ENCODE measurements at places on chromosomes 11 and 22.
A peak's percentile ranks its signal among the peaks of the same experiment; 100 is the strongest.

GRCh38 chr11:30143098-30143705 lies 87.6 kb upstream of the FSHB start:
- peak; percentile 14 for DNase-seq

GRCh38 chr11:118621071-118621783 lies 13.8 kb downstream of the PHLDB1 start:
- peak; percentile 87 for DNase-seq

GRCh38 chr11:86753459-86753858 lies 46.9 kb upstream of the PRSS23 start:
- no peak for DNase-seq

DNA sequence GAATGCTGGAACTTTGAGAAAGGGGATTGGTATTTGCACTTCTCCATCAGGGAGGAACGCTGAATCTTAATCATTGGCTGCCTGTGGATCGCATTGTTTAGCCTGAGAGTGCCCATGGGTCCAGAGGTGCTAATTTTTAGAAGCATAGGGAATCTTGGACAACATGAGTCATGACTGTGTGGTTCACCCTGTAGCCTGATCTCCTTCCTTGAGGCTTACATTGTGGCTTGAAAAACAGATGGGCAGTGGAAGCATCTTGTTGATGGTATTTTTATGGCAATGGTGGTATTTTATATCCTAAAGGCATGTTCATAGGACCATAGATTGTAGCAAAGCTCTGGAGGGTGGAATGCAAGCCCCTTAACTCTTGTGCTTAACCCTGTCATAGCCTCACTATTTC lies 99.2 kb upstream of the DBX1 start:
- peak; percentile 13 for DNase-seq

DNA sequence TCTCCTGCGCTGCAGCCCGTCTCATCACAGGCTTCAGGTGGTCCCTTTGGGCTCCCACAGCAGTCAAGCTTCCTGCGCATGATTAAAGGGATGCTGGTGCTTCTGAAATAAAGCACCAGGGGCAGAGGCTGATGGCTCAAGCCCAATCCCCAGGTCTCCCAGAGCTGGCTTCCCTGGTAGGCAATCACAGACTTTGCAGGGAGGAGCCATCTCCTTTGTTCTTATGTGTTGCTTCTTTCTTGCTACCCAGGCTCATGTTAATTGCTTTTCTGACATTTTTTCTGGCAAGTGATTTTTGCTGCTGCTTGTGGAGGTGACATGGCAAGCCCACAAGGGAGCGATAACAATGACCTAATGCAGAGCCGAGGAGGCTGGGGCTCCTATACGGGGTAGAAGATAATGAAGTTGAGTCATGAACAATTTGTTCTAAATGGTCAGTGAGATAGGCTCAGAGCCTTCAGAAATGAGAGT lies 25.2 kb upstream of the PLET1 start:
- DNase-seq: no peak

GRCh38 chr22:31295360-31295759 lies 3.1 kb upstream of the PIK3IP1 start:
- DNase-seq: no peak

DNA sequence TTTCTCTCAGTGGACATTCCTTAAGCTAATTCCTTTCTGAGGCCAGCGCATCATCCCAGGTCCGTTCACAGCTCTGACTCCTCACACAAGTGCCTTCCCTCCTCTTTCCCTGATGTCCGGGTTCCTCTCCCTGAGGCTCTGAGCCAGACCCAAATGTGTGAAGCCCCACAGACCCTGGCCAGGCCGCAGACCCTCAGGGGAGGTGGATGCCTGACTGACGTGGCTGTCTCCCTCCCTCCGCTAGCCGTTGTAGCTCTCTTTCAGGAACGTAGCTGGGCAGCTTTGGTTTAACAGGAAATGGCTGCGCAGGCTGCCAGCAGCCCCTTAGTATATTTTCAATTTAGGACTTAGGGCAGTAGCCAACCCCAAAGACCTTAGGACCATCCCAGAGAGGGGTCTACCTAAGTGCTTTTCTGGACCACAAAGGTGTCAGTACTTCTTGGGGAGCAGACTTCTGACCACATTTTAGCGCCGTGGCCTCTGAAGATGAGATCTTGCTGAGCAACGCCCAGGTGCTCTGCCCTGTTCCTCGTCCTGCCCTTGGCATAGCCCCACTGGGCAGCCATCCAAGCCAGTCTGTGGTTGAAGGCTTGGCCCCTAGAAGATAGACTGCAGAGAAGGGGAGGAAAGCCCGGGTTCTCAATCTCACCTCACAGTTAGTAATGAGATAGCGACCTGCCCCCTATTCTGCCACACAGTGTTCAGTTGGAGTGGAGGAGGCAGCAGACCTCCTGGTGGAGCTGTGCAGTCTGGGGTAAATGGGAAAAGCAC lies 27.0 kb downstream of the MYBPC3 start:
- no peak for DNase-seq

DNA sequence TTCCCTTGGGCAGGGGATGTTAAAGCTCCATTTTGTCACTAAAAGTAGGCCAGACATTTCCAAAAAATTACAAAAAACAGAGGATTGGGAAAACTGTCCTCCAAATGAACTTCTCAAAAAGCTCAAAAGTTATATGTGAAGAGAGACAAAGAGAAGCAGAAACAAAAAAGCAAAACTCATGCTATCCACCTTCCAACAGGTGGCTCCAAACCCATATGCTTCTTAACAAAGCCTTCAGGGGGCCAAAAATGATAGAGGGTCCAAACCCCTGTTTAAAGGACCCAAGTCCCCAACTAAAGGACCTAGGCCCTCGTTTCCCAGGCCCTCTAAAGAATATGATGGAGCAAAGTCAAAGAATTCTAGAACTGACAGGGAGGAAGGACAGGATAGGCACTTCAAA lies 146.7 kb downstream of the AASDHPPT start:
- DNase-seq: no peak

- DNase-seq: no peak
Measured at GRCh38 chr11:2704896-2705606, 5.3 kb upstream of the KCNQ1OT1 start.

- peak; percentile 50 for DNase-seq
Measured at GRCh38 chr11:108606495-108607160, 13.1 kb upstream of the EXPH5 start.

DNA sequence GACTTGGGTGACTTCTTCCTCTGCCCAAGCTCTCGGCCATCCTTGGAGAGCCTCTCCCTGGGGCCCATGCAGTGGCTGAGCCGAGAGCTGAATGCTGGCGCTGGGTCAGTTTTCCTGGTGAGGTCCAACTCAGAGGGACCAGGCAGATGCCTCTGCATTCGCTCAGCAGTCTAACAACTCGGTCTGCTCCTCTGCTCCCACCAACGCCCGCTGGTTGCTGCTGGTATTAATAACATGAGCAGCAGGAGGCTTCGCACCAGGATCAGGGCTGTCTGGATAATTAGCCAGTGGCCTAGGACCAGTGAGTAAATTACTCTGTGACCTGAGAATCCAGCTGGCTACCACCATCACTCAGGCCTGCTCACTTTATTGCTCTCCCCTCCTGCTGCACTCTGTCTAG lies 77.7 kb upstream of the FAM181B start:
- no peak for DNase-seq

- no peak for DNase-seq
Measured at GRCh38 chr11:36375353-36376008, 79.4 kb downstream of the PRR5L start.

DNA sequence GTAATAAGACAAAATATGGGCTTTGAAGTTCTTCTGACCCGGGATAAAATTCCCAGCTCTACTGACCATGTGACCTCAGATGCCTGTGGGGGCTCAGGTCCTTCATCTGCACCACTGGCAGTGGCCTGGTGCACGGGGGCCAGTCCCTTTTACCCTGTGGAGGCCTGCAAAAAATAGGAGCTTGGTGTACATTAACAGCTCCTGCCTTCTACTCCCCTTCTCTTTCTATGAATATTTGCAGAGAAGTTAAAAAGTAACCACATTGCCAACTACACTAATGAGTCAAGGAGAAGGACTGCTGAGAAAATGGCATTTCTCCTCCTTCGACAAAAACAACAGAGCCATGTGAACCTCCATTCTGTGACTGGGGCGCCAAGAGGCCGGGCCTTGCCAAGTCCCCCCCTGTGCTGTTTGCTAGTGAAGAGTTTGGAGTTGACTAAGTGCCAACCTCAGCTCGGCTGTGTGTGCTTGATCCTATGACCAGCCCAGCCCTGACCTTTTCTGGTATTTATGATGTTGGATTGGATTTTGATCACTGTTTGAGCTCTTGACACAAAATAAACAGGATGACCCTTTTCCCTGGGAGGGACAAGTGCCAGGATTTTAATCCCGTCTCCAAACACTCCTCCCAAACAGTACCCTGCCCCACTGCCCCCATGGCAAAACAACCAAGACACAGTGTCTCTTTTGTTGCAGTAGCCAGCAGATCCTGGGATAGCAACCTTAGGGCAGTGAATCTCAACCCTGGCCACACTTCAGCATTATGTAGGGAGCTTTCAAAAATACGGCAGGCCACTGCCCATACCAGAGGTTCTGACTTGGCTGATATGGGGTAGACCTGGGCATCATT lies 380.1 kb downstream of the LARGE1 start:
- no peak for DNase-seq

DNA sequence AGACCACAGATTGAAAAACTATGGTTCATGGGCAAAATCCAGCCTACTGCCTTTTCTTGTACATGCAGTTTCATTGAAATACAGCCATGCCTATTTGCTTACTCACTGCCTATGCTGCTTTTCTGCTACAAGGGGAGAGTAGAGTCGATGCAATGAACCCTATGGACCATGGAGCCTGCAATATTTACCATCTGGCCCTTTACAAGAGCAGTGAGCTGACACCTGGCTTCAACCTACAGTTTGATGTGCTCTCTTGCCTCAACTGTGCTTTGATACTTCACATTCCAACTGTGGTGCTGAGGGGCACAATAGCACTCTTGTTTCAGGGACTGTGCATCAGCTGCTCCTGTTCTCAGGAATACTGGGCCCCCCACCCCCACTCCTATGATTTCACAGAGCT lies 239.5 kb upstream of the SORL1-AS1 start:
- no peak for DNase-seq
